ENCODE measurements at places on chromosomes 6 and 20.

DNA sequence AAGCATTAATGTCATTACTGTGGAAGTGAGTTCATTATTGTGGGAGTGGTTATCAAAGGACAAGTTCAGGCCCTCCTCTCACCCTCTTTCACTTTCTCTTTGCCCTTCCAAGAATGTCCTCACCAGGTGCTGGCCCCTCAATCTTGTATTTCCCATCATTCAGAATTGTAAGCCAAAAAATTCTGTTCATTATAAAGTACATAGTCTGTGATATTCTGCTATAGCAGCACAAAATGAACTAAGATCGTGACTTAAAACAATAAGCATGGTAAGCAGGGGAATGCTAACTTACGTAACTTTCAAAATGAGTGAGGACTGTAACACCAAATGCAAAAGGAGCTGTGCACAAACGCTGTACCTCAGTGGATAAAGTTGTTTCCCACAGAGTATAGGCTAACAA is 515.7 kb upstream of the BTBD3 start:
- no peak for DNase-seq

GRCh38 chr6:31037169-31037568 is 26.9 kb downstream of the MUC22 start:
- no peak for DNase-seq

DNA sequence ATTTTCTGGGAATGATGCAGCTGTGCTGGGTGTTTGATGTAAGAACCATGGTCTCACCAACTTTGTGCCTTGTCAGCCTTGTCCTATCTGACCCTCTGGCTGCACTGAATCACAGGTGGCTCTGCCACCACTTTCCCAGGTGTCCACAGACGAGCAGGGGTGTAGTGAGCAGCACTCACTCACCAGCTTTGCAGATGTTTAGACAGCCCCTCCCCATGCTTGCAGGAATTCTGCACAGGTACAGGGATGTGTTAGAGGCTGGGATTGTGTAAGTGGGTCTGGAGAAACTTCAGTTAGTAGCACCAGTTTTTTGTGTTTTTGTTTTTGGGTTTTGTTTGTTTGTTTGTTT is 88.2 kb upstream of the NAA20 start:
- no peak for DNase-seq

DNA sequence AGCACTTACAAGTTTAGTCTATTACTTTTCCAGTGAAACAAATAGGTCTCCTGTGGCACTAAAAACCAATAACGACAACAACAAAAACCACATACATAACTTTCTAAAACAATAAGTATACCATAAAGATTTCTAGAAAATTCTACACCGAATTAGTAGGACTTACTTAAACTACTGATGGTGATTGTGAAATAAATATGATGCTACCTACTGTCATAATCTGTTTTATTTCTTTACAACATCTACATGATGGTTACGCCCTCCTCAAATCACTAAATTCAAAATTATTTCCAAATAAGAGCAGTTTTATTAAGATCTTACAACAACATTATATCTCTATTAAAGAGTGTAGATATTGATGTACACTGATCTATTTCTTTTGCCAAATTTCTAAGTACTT is 147.0 kb downstream of the DST start:
- DNase-seq = no peak

- DNase-seq = no peak
These were observed 43.9 kb downstream of the ORC3 start for GRCh38 chr6:87633851-87634250.

DNA sequence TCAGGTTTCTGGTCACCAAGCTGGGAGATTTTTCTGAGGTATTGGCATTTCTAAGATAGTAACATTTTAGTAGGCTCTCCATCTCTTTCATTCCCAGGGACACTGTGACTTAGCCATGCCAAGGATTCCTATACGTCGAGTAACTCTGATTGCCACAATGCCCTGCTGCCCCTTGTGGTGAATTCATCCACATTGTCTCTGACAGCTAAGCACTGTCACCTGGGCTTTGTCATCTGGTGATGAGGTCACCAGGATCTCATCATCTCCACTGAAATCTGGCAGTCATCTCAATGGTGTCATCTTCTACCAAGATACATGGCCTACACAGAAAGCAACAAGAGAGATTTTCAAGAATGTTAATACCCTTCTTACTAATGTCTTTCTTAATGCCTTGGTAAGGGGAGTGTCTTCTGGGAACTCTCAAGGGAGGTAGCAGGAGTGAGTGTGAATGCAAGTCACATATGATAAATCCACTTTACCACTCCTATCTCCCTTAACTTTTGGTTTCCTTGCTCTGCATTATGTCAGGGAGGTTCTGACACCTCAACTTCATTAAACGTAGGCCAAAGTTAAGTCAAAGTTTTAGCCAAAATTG is 246.7 kb downstream of the CD109 start:
- DNase-seq = no peak

- DNase-seq = peak; percentile 52
These were observed 52.3 kb downstream of the RNGTT start for GRCh38 chr6:88910922-88911778.

GRCh38 chr20:2295886-2296515 is at the start of gene TGM3:
TGM3 (plus strand) TSS chr20:2296001; CDS start chr20:2296064, 63 bp downstream.
- no peak for DNase-seq

DNA sequence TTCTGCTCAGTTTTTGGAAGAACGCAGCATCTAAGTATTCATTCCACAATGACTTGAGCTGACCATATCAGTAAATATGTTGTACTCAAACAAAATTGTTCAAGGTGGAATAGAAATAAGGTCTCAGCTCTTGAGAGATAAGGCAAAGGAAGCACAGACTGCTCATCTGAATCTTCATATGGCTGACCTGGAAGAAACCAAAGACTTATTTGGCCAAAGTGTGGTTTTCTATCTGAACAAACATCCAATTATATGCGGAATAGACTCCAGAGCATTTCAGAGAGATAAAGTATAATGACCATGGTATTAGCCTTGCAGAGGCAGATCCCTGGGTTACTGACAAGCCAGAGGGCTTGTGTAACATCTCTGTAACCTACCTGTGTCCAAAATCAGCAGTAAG is 308.7 kb downstream of the CD83 start:
- DNase-seq = no peak

- DNase-seq = no peak
These were observed 262.5 kb downstream of the BTBD3 start for GRCh38 chr20:12180107-12180661.

DNA sequence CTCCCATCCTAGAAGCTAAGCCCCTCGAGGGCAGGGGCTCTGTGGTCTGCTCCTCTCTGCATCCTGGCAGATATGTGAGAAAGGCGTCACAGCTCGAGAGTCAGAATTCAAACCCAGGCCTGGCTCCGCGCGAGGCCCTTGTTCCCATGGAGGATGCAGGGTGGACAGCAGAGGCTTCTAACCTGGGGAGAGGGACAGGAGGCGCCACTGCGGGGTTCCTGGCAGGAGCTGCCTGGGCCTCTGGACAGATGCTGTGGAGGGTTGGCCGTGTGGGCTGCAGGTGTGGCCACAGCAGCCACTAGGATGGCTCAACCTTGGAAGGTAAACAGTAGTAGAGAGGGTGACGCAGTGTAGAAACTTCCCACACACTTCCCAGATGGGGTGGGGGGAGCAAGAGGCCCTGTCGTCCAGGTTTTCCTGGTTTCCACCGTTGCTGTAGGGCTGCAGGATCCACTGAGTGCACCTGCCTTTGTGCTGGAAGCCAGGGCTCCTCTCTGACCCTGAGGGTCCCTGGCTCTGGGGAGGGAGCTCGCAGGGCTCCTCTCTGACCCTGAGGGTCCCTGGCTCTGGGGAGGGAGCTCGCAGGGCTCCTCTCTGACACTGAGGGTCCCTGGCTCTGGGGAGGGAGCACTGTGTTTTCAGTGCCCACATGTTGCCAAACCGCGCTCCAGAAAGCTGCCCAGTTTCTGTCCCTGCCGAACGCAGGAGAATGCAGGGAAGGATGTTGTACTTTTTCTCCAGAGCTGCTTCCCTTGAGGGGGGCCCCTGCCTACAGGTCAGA is 14.2 kb downstream of the RBM38 start:
- no peak for DNase-seq

- DNase-seq = no peak
These were observed 40.9 kb upstream of the LYRM2 start for GRCh38 chr6:89679215-89680120.

DNA sequence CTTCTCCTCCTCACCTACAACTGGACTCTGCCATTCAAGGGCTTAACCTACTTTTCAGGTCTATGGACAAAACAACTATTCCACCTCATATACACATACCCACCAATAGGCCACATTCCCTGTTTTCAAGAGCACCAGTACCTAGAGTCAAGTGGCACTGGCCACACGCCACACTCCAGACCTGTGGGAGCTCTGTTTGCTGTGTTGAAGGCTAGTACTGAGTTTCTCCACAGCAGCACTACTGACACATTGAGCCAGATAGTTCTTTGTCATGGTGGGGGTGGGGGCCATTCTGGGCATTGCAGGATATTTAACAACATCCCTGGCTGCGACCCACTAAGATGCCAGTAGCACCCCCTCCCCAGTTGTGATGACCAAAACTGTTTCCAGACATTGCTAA is 84.1 kb downstream of the RALGAPA2 start:
- no peak for DNase-seq

GRCh38 chr20:7703551-7703961 is 236.7 kb downstream of the HAO1 start:
- no peak for DNase-seq

GRCh38 chr6:154112181-154112809 is 73.3 kb downstream of the OPRM1 start:
- DNase-seq = no peak

GRCh38 chr6:8831366-8832152 is 396.2 kb upstream of the SLC35B3 start:
- DNase-seq = no peak

- DNase-seq = no peak
These were observed 63.1 kb downstream of the MYH7B start for GRCh38 chr20:35018590-35019371.

GRCh38 chr6:151016107-151016506 is 150.6 kb downstream of the MTHFD1L start:
- no peak for DNase-seq

DNA sequence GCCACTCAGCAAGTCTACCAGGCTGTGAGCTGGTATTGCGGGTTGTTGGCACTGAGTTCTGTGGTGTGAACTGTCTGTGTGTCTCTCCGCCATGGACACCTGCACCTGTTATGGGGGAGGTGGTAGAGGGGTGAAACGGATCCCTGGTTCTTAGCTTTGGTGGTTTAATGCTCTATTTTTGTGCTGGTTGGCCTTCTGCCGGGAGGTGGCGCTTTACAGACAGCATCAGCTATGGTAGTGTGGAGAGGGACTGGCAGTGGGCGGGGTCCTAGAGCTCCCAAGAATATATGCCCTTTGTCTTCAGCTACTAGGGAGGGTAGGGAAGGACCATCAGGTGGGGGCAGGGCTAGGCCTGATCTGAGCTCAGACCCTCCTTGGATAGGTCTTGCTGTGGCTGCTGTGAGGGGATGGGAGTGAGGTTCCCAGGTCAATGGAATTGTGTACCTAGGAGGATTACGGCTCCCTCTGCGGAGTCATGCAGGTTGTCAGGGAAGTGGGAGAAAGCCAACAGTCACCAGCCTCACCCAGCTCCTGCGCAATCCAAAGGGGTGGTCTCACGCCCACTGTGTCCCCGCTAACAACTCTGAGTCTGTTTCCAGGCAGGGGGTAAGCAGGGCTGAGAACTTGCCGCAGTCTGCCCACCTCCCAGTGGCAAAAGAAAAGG is 154.3 kb downstream of the CCDC170 start:
- no peak for DNase-seq

GRCh38 chr6:101517632-101518031 is 124.1 kb downstream of the GRIK2 start:
- no peak for DNase-seq

- no peak for DNase-seq
These were observed 9.1 kb downstream of the GPR6 start for GRCh38 chr6:109987196-109987595.

GRCh38 chr6:151092591-151092990 is 147.2 kb upstream of the AKAP12 start:
- DNase-seq = no peak

GRCh38 chr20:40683894-40684268 is 5.2 kb downstream of the MAFB start:
- DNase-seq = no peak

DNA sequence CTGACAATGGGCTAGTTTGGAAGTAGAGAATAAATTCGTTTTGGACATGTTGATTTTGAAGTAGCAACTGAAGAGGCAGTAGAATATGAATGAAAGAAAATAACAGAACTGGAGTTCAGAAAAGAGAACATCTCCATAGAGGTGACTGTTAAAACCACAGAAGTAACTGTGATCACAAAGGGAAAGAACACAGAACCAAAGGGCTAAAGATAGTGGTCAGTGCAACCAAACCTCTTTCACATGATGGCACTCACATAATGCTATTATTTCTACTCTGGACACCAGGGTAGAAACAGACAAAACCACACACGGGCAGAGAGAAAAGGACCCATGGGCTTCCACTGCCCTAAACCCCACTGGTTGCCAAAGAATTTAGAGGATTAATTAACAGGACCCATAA is 58.5 kb downstream of the CDK19 start:
- no peak for DNase-seq

- DNase-seq = no peak
These were observed 17.6 kb downstream of the ARID1B start for GRCh38 chr6:156794546-156795354.

DNA sequence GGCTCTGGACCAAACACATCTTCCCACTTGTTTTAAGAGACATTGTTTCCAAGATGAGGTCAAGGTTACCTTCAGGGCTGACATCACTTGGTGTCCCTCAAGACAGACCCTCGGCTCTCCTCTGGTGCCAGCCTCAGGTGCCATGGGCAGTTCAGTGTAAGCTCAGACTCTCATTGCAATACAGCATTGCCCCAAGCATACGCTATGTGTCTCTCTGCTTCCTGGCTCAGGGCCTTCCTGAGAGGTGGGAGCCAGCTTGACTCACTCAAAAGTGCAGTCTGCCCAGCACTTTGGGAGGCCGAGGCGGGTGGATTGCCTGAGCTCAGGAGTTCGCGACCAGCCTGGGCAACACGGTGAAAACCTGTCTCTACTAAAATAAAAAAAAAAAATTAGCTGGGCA is 51.7 kb downstream of the SLC24A3 start:
- DNase-seq = no peak

DNA sequence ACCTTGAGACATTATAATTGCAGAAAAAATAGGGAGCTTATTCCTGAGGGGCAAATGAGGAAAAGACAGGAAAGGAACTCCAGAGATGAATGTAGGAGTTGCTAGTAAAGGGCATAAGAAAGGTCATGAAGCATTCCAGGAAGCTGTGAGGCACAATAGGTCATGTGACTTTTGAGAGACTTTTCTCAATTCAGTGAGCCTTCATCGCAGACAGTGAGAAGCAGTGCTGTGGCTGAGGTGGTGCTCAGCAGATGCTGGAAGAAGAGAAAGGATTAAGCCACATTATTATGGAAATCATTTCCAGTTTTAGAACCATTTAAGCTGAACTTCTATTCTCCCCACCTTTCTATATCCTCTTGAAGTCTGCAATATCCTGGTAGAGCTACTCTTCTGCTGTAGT is 4.1 kb downstream of the SPTLC3 start:
- DNase-seq = no peak

- no peak for DNase-seq
These were observed 66.4 kb downstream of the STX11 start for GRCh38 chr6:144216668-144217218.

GRCh38 chr6:36333931-36334725 is 2.6 kb downstream of the BNIP5 start:
- DNase-seq = no peak

GRCh38 chr6:30885999-30886896 is 1.9 kb downstream of the DDR1 start:
- no peak for DNase-seq
